ENCODE measurements at places on chromosomes 5 and 9.
A peak's percentile ranks its signal among the peaks of the same experiment; 100 is the strongest.

- no peak for ATAC-seq
Observed at GRCh38 chr5:26239588-26239987, 798.8 kb downstream of the CDH9 start.

DNA sequence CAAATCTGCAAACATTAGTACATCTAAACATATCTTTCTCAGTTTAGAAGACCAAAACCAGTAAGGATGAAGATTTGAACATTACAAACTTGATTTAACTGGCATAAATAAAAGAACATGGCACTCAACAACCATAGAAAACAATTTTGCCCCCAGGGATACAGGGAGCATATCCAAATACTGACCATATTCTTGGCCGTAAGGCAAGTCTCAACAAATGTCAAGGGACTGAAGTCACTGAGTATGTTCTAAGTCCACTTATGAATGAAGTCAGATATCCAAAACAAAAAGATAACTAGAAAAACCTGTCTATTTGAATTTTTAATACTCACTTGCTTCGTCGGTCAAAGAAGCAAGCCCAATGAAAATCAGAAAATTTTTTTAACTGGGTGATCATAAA, 14.1 kb downstream of the FEM1C start:
- ATAC-seq: no peak

DNA sequence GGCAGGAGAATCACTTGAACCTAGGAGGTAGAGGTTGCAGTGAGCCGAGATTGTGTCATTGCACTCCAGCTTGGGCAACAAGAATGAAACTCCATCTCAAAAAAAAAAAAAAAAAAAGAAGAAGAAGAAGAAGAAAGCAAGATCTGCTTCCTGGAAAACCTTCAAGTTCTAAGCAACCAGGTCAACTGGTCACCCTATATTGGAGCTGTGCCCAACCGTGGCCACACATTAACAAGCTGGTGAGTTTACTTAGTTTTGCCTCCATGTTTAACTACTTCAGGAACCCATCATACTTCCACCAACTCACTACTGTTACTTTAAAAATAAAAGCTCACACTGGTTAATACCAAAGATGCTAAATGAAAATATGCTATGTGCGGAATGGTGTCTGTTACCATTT, 12.3 kb upstream of the SKP1 start:
- ATAC-seq: no peak

DNA sequence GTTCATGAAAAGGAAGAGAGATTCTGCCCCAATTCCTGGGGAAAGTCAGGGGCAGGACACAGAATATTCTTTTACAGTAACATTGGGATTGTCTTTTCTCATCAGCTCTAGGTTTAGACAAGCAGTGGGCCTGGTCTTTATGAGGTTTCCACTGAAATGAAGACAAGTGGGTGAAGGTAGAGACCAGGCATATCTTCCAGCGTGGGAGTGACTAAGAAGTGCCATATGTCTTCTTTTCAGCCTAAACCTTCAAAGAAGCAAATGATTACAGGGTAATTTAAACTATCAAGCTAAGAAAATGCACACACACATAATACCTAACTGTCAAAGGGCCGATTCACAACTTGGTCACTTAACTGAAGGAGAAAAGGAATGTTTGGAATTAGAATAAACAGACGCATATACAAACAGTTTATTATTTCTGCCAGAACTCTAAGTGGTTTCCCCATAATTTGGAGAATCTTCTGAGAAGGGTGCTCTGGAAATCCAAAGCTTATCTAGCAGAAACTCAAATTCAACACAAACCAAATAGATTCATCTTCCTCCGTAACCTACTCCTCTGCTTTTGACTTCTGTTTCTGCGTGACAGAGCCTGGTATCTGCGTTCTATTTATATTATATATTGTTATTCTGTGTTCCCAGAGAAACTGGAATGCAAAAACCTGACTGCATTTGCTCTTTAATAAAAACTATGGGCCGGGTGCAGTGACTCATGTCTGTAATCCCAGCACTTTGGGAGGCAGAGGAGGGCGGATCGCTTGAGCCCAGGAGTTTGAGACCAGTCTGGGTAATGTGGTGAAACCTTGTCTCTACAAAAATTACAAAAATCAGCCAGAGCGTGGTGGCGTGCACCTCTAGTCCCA, 22.0 kb upstream of the TEK start:
- ATAC-seq: no peak

GRCh38 chr5:57698802-57699201, 216.2 kb upstream of the ACTBL2 start:
- peak; percentile 92 for ATAC-seq

DNA sequence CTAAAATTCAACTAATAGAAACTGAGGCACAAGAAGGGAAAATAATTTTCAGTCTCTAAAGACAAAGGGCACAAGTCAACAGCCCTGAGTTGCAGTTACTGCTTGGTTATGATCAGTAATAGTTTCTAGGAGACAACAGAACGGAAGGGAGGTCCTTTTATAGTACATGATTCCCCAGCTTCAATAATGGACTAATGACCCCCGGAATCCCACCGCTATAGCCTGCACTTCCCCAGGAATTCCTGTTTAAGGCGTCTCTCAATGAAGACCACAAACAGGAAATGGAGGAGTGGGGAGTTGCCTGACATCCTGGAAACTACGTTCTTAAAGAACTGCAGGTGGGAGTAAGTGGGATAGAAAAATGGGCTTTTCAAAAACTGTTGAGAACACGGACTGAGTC, 60.6 kb downstream of the DIAPH1 start:
- ATAC-seq: no peak

GRCh38 chr5:116881921-116882531, 307.4 kb upstream of the SEMA6A start:
- no peak for ATAC-seq

DNA sequence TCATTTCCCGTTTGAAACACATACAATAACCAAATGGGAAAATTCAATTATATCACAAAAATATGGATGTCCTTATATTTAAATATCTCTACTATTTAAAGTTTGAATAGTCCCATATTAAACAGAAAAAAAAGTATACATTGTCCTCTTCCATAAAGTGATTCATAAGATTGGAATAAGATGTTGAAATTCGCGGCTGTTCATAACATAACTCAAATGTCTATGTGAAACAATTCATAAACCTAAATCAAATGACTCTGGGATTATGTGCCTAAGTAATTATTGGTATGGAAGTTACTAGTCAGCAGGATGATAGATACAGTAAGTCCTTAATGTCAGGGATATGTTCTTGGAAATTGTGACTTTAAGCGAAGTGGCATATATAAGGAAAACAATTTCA, 3.9 kb upstream of the EFNA5 start:
- ATAC-seq: no peak

GRCh38 chr9:33452828-33453271, 5.5 kb upstream of the AQP3 start:
- peak; percentile 89 for ATAC-seq

DNA sequence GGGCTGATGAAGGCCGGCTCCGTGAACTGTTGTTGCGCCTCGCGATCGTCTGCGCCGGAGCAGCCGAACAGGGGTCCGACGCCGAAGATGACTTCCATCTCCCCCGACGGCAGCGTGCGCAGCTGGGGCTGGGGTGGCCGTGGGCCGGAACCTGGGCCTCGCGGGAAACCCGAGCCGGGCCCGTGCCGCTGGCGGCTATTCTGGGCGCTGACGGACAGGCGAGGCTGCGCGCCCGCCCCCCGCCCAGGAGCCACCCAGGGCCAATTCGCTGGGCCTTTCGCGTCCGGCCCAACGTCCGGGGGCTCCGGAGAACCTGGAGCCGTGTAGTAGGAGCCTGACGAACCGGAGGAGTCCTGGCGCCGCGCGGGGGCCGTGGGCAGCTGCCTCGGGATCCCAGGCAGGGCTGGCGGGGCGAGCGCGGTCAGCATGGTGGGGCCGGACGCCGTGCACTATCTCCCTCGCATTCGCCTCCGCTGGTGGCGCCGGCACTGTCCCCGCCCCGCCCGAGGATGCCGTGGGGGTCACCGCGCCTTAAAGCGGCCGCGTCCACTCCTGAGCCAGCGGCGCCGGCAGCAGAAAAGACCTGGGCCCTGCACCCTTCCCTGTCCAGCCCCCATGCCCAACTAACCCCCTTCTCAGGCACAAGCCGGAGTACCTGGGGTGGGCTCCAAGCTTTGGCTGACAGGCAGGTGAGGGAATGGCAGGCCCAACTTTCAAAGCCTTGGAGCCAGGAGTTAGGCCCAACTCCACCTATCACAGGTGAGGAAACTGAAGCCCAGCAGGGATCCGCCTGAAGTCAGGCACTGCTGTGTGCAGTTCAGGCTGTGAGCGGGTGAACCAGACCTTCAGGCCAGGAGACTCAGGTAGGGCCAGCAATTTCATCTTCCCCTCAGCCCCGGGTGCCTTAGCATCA, at the start of gene PROB1:
Gene PROB1 (minus strand): TSS at position 451 of the 913 bp plus-strand sequence. CDS start 23 bp downstream, at position 428.
- ATAC-seq: no peak

GRCh38 chr5:2029206-2029605, 146.5 kb upstream of the IRX4 start:
- no peak for ATAC-seq

GRCh38 chr5:44632344-44632743, 176.4 kb upstream of the MRPS30 start:
- no peak for ATAC-seq

DNA sequence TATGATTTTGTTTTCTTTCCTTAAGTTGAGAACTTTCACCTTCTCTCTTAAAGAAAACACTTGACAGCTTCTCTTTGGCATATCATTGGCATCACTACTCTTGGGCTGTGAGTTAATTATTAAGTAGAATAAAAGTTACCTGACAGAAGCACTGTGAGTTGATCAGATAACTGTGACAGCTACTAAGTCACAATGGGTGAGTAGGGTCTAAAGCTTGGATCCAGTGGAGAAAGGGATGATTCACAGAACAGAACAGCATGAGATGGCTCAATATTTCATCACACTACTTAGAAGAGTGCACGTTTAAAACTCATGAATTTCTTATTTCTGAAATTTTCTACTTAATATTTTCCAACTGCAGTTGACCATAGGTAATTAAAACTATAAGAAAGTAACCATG, 268.5 kb upstream of the NMUR2 start:
- ATAC-seq: no peak

DNA sequence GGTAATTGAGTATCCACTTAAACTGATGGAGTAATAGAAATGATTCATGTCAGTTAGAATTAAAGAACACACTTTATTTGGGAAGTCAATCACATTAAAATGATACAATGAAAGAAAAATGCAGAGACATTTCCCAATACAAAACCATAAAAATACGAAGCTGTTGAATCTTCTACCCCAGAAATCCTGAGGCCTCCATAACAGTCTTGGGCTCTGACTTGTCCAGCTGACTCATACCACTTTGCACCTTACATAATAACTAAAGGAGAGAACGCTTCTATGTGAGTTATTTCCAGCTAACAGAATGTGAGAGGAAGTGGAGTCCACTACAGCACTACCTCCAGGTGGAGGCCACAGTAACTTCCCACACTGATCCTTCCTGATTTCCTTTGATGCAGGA, 305.0 kb downstream of the MRPS30 start:
- ATAC-seq: no peak

- no peak for ATAC-seq
Observed at GRCh38 chr5:18113721-18114120, 479.5 kb downstream of the TAF11L14 start.

DNA sequence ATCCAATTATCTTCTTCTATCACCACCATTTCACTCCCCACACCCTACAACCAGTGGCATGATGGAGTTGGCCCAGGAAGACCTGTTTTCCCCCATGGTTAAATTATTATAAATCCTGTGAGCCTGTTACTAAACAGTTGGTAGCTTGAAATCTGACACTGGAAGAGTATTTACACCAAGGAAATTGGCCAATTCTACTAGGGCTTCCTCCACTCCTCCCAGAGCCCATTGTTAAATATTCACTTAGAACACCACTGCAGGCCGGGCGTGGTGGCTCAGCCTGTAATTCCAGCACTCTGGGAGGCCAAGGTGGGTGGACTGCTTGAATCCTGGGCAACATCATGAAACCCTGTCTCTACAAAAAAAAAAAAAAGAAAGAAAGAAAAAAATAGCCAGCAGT, 32.4 kb upstream of the CKS2 start:
- ATAC-seq: peak; percentile 52

DNA sequence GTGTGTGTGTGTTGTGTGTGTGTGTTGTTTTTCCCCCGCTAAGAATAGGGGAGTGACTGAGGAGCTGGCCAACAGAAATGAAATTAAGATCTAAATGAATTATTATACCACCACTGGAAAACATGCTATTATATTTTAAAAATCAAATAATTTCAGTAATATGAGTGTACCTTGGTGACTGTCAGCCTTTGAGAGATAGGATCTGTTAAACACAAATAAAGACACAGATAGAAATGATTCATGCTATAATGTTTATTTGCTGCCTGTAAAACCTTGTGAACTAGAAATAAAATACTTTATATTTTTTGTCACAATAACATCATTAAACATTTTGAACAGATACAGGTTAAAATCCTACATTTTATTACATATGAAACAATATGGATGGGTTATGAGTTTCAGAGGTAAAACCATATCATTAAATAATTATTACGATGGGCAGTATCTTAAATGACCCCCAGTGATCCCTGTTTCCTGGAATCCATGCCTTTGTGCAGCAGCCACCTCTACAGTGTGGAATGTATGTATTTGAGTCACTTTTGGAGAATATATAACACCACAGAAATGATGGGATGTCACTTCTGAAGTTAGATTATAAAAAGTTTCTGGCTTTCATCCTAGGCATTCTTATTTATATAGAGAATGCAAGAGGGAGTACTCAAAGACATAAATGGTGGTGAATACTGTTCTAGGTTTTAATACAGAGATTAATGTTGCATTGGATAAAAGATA, 617.2 kb downstream of the CDH18 start:
- no peak for ATAC-seq

Data from esophagus mucosa (tissue), 1 donor.